GM23338 (cell line): ENCODE measurements at places on chromosomes 12 and 14. TPM values are rescaled to one million over a fixed set of nuclear protein-coding genes. Genes with fewer than 3 reads are reported as not detected.

DNA sequence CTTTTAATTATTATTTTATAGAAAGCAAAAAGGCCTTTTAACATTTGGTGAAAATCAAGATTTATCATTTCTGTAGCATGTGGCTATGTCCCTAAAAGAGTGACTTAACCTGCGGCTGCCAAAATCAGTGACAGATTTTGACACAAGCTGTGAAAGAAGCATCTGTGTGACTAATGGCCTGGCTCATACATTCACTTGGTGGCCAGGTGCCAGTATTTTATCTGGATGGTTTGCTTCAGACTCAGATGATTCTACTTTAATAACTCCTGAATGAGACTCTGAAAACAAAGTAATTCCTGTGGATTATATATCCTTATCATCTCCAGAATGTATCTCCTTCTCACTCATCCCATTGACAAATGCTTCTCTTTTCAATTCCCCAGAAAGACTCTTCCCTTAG is 103.0 kb downstream of the FSCB start:
- no peak for DNase-seq

DNA sequence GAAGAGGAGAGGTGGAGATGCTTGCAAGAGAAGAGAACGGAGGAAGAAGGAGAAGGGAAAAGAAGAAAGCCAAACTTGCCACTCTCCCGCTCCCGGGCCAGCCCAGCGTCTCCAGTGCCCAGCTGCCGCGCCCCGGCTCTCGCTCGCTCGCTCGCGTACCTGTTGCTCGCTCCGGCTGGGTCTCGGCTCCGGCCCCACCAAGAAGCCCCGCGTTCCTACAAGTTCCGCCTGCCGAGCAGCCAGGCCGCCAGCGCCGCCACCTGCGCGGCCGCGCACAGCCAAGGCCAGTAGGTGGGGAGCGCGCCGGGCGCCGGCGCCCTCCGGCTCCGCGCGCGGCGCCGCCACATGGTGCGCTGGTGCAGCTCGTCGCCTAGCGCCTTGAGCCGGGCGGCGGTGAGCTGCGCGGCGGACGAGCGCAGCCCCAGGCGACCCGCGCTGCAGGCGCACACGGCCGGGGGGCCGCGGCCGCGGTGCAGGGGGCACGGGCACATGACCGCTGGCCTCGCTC is 370 bp downstream of the HRK start:
- DNase-seq: peak; percentile 81

Gene RBP5
- total RNA-seq: 3.0 TPM in 1 of 2 replicates, not detected in the other

GRCh38 chr12:120119271-120119973 is 2.9 kb upstream of the RAB35 start:
- DNase-seq: no peak
